ENCODE measurements at places on chromosomes 4 and X.

GRCh38 chr4:10115271-10115796 is 1.3 kb downstream of the WDR1 start:
- no peak for DNase-seq

- no peak for DNase-seq
Observed at GRCh38 chrX:22349116-22349515, 76.4 kb downstream of the CBLL2 start.

DNA sequence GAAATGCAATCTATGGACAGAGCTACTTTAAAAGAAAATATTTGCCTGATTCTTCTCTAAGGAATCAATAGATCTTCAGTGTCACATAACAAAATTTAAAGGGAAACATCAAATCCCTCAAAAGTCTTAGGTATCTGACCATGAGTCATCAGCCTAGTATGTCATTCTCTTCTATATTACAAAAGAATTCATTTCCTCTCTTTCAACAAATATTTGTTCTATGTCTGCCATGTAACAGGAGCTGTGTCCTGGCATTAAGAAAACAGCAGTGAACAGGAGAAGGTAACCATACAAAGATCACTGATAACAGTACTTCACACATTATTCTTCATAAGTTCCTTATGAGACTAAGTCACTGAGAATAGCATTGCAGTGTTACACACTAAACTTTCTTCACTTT is 243.6 kb upstream of the DKK2 start:
- no peak for DNase-seq

DNA sequence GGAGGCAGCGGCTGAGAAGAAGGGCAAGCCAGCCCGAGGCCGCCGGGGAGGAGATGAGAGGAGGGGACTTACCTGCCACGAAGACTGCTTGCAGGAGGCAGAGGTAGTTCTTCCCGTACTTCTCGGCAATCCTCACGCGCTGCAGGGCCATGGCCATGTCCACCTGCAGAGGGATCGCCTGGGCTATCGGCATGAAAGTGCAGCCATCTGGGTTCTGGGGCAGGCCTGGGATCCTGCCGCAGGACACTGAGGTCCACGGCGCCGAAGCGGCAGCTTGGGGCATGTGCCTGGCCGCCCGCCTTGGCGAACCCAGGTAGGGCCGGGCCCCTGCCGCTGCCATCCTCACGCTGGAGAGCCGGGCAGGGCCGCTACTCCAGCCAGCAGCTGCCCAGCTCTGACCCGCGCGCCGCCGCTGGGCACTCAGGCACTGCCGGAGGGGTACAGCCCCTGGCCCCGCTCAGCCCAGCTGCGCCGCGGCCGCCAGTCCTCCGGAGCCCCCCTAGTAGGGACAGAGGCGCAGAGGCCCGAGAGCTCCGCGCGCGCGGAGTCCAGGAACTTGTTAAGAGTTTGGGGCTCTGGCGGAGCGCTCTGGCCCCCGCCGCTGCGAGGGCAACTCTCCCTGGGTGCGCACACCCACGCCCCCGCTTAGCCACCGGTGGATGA is 16.0 kb downstream of the MCF2 start:
- no peak for DNase-seq

GRCh38 chrX:40806513-40807220 is 71.3 kb upstream of the MED14 start:
- DNase-seq = no peak

Measured in CD4-positive, alpha-beta T cell treated with Interleukin-17A for 1 hour (primary cell).